Stimulated activated CD8-positive, alpha-beta memory T cell treated with anti-CD3 and anti-CD28 coated beads, Interleukin-15, amount 100 ng/mL, for 48 hours (primary cell): ENCODE measurements at places on chromosomes 3 and 15.

GRCh38 chr3:19149368-19149767 is 1.1 kb downstream of the KCNH8 start:
- no peak for DNase-seq

GRCh38 chr15:69869881-69870505 is 227.7 kb downstream of the TLE3 start:
- DNase-seq, result no peak

GRCh38 chr3:45778761-45779201 is 17.6 kb downstream of the SLC6A20 start:
- DNase-seq, result no peak

DNA sequence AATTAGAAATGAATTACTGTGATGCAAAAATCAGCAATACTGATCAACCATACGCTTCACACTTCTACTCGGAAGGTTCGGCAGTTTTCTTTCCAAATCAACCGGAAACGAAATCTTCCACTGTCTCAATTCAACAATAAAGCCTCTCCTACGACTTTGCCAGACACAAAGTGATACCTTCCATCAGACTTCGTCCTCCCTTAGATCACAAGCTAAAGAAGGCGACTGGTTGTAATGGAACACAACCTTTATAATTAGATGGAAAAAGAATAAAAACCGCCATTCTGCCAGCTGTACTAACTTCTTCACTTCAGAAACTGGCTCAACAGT is 618 bp downstream of the PARL start:
- no peak for DNase-seq

DNA sequence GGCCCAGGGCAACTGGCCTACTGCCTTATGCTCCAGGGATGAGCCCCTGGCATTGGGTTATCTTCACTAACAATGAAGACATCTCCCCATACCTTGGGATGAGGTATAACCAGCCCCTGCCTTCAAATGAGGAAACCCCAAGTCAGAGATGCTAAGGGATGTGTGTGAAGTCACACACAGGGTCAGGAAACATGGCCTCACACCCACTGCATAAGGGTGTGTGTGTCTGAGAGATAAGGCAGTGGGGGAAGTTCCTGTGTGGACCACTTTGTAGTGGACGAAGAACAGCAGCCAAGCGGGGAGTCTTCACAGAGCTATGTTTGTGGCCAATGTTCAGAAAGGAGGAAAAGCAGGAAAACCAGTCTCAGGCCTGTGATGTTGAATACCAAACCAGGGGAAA is 10.5 kb downstream of the ELP6 start:
- DNase-seq, result no peak

- no peak for DNase-seq
These were observed 8.7 kb downstream of the COL8A1 start for GRCh38 chr3:99647081-99647480.

DNA sequence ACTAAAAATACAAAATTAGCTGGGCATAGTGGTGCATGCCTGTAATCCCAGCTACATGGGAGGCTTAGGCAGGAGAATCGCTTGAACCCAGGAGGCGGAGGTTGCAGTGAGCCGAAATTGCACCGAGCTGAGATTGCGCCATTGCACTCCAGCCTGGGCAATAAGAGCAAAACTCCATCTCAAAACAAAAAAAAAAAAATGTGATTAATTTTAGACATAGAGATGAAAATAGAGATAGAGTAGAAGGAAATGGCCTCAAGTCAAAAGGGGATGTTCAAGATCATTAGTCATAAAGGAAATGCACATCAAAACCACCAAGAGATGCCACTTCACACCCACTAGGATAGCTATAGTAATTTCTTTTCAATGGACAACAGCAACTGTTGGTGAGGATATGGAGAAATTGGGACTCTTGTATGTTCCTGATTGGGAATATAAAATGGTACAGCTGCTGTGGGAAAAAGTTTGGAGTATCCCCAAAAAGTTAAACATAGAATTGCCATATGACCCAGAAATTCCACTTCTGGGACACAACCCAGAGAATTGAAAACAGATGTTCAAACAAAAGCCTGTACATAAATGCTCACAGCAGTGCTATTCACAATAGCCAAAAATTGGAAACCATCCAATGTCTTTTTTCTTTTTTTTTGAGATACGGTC is 55.4 kb downstream of the ABHD2 start:
- DNase-seq, result no peak

- no peak for DNase-seq
These were observed 30.0 kb upstream of the SLC41A3 start for GRCh38 chr3:126113733-126114442.

DNA sequence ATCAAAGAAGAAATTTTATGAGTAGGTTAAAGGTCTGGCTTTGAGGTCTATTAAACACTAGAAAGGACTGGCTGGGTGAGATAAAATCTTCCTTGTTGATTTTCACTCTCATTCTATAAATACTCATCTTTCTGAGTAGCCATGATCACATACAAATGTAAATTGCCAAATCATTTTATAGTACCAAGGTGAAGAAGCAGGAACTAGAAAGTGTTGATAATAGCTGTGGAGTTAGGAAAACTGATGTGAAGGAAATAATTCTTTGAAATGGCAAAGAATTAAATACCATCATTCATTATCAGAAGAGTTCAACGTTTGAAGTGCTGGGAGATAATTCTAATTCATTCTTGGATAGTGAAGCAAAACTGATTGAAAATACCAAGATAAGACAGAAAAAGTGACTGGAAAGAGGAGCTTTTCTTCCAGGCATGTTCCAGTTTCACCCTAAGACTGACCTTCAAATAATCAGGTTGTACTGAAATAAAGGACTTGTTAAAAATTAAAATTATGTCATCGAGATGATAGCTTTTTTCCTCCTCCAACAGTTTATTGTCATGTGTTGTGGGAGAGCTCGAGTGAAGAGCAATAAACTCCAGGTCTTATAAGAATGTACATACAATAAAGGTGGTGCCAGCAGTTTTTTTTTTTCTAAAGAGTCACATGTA is 17.4 kb downstream of the THBS1 start:
- DNase-seq, result no peak

GRCh38 chr3:185187391-185187790 is 34.5 kb upstream of the C3orf70 start:
- DNase-seq, result no peak

DNA sequence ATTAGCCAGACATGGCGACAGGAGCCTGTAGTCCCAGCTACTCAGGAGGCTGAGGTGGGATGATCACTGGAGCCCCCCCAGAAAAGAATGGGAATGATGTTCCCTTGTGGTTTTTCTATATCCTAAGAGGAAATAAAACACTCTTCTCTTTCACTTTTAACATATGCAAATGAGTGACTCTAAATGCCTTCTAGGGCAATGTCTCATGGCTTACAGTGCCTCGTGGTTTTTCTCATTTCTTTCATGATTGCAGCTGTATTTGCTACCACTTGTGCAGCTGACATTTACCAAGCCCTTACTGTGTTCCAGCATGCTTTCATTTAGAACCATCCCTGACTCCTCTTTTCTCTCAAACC is 26.4 kb downstream of the STOML1 start:
- no peak for DNase-seq

DNA sequence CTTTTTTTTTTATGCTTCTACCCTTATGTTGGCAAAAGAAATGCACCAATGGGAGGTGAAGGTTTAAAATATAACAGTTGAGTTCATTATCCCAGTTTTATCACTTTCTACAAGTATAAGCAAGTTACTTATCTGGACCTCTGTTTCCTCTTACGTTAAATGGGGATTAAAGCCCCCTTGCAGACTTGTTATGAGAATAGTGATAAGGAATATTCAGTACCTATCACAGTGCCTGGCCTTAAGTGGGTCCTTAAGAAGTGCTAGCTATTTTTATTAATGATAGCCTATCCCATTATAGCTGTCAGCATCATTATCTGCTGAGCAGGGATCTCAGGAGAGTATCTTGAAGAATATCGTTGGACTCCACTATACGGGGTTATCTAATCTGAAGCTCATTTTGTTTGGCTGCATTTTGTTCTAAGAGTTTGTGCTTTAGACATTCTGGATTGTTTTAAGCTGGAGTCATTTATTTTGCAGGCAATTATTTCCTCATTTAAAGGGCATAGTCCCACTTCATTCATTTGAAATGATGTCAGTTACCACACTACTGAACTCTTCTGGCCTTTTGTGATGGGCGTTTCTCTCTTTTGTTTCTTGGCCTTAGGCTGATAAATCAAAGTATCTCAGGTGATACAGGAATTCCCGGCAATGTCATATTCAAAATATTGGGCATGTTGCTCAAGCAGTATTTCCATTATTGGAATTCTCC is 28.8 kb downstream of the RAB8B start:
- no peak for DNase-seq

DNA sequence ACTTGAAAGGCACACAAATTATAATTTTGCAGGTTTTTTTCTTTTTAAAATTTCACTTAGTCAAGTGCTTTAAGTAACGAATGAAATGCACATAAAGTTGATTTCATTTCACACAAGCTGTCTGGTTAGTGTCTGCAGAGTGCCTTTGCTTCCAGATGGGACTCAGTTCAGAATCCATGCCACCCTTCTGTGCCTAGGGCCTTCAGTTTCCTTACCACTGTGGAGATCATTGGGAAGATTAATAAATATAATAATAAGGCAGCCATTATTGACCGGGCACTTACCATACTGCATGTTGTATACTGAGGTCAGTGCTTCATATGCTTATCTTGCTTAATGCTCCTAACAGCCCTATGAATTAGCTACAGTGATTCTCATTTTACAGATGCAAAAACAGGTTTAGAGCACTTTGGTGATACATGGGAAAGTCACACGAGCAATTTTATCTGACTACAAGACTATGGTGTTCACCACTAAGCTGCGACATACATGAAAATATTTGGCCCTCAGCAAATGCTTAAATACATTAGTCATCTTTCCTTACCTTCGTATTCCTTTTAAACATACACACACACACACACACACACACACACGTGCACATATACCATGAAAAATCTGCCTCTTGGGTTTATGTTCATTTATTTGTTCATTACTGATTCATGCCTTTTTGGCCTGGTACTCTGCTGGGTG is 3.1 kb downstream of the NMNAT3 start:
- no peak for DNase-seq

- DNase-seq, result no peak
These were observed 30.3 kb upstream of the SEC13 start for GRCh38 chr3:10351013-10351735.

DNA sequence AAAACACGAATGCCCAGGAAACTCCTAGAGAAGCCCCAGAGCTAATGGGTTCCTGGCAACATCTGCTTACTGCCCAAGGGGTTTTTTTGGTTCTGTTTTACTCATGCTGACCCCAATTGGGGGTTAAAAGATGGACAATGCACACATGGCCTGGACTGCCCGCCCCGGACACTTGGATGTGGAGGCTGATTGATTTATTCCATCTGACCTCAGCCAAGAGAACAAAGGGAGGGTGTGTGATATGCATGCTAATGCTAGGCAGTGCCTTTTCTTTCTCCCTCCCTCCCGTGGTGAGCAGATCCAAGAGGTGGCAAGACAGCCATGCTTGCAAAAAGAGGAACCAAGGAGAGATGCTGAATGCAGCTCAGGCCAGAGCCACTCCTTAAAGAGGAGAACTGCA is 3.3 kb upstream of the LRTM1 start:
- DNase-seq, result no peak

GRCh38 chr15:33107950-33108349 is 86.6 kb downstream of the FMN1 start:
- DNase-seq, result no peak

DNA sequence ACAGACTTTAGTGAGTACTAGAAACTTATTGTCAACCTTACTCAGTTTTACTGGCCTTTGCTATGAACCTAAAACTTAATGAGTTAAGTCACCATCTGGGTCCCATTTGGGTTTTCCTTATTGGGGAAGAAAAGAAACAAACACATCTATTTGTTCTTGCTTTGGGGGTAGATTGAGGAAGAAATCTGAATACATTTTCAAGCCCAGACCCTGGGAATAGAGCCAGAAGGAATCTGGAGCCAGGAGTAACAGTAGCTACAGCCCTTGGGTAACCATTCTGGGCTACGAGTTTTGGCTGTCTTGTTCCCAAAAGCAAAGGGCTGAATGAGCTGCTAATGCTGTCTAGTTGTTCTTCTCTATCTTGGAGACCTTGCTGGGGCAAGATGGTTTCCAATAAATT is 16.5 kb downstream of the SLC12A1 start:
- no peak for DNase-seq

DNA sequence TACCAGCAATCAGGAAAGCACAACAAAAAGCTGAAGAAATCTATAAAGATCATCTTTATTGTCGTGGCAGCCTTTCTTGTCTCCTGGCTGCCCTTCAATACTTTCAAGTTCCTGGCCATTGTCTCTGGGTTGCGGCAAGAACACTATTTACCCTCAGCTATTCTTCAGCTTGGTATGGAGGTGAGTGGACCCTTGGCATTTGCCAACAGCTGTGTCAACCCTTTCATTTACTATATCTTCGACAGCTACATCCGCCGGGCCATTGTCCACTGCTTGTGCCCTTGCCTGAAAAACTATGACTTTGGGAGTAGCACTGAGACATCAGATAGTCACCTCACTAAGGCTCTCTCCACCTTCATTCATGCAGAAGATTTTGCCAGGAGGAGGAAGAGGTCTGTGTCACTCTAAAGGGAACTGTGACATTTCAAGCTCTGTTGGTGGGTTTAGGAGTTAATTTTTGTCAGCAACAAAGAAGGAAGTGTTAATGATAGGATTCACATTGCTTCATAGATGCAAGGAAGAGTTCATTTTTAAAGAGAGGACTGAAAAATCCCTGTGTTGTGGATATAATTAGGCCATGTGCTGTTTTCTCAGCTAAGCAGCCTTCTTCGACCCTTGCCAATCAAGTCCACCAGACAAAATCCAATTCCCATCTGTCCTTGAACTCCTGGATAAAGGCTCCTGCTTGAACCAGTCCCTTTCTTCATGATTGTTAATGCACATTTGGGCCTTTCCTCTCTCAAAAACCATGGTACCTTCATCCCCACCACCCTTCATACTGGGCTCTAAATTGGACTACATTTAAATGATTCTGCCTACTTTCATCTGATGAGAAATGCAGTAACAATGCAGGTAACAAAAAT is 1.2 kb downstream of the GPR15 start:
- no peak for DNase-seq

GRCh38 chr15:92205255-92205739 is 188.4 kb upstream of the ST8SIA2 start:
- no peak for DNase-seq

DNA sequence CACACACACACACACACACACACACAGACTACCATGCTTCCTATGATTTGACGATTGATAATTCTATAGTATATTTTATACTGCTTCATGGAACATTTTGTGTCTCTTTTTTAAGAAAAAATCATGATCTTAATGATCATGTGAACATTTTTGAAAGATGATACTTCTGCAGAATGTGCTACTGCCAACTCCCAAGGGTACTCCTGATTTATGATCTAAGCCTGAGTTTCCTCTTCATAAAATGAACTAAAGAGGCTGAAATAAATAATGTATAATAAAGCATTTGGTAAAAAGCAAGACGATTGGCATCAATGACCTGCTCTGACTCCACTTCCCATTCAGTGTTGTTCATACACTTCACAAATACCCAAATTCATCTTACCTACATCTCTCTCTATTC is 333.8 kb upstream of the RBMS3 start:
- no peak for DNase-seq
